ENCODE measurements at places on chromosomes 11 and 22.
A peak's percentile ranks its signal among the peaks of the same experiment; 100 is the strongest.

- DNase-seq, result no peak
Observed at GRCh38 chr22:39428597-39429071, 28.2 kb upstream of the MGAT3 start.

- no peak for DNase-seq
Observed at GRCh38 chr11:117642396-117642795, 154.6 kb downstream of the DSCAML1 start.

DNA sequence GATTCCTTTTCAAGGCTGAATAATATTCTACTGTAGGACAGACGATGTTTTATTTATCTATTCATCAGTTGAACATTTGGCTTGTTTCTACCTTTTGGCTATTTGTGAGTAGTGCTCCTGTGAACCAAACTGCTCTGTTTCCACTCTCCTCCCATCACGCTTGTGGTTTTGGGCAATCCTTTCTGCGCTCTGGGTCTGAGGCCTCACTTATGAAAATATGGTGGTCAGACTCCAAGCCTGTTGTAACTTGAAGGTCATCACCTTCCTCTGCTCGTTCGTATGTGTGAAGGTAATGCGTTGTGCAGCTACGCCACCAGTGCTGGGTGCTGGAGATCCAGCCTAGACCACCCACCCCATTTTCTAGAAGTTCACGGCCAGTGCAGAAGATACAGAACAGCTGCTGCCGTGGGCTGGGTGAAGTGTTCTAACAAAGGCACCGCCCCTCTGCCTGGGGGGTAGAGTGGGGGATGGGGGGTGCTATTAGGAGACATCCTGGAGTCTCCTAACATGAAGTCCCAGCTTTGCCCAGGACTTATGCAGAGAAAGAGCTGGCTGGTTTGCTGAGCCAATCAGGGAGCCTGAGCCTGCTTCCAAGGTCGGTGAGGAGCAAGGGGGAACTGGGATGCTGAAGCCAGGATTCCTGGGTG is 21.0 kb downstream of the PTPN5 start:
- DNase-seq, result no peak

DNA sequence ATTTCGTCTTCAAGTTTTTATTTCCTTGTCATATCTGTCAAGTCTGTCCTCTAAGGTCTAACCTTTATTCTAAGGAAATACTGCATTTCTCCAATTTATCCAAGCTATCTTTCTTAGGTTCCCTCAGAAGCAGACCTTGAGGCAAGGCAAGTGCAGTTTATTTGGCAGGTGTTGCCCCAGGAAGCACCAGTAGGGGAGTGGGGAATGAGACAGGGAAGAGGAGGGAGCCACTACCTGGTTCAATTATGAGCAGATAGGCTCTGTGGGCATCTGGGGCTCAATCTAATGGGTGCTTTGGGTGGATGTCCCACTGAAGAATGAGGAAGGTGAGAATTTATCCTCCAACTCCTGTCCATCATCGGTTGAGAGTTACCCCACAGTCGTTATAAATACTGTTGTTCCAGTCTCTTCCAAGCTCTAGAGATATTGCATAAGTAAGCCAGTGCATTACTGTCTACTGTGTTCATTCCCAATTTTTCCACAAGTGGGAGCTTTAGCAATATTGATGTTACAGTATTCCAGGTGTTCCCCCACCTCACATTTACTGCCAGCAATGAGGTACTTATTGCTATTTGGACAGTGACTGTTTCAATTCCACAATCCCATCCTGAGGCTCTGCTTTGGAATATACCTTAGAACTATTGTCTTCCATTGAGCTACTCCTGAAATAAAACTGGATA is 154.9 kb upstream of the CEP126 start:
- DNase-seq, result no peak

GRCh38 chr11:46278387-46279125 is 1.1 kb downstream of the CREB3L1 start:
- DNase-seq, result no peak

- DNase-seq, result no peak
Observed at GRCh38 chr11:102368472-102368871, 21.5 kb downstream of the BIRC2 start.

DNA sequence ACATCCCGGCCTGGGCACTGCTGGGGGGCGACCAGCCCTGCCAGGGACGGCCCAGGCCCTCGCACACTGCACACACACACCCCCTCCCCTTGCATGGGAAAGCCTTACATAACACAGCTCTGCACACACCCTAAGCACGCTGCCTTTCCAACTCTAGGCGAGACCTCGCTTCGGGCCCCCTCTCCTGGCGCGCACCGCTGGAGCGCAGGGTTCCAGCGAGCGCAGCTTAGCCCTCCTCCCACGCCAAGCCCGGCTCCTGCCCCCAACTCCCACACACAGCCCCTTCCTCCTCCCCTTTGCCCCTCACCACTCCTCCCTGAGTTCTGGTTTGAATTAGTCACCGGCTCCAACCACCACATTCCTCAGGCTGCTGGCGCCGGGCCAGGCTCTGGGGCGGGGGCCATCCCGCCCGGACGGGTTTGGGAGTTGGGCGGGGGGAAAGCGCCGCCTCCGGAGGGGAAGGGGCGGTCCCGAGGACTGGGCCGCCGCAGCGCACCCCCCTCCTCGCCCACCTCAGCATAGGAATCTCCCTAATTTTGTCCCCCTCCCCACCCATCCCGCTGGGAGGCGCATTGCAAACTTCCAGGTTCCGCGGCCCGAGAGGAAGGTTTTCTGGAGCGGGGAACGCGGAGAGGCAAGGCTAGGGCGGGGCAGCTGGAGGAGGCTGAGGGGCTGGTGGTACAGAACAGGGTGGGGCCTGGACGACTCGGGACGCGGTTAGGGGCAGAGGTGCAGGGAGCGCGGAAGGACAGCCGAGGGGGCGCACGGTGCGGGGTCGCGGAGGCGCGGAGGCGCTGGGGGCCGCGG is 966 bp downstream of the AHNAK start:
- DNase-seq, result peak; percentile 84

GRCh38 chr11:122706291-122707088 is 51.0 kb downstream of the UBASH3B start:
- no peak for DNase-seq

- no peak for DNase-seq
Observed at GRCh38 chr11:112235750-112236390, 9.6 kb downstream of the PTS start.

GRCh38 chr11:92595052-92595451 is 370.4 kb downstream of the FAT3 start:
- no peak for DNase-seq

GRCh38 chr11:87300640-87301380 is 263.1 kb downstream of the TMEM135 start:
- no peak for DNase-seq

- DNase-seq, result no peak
Observed at GRCh38 chr11:82720267-82721065, 13.2 kb downstream of the FAM181B start.

DNA sequence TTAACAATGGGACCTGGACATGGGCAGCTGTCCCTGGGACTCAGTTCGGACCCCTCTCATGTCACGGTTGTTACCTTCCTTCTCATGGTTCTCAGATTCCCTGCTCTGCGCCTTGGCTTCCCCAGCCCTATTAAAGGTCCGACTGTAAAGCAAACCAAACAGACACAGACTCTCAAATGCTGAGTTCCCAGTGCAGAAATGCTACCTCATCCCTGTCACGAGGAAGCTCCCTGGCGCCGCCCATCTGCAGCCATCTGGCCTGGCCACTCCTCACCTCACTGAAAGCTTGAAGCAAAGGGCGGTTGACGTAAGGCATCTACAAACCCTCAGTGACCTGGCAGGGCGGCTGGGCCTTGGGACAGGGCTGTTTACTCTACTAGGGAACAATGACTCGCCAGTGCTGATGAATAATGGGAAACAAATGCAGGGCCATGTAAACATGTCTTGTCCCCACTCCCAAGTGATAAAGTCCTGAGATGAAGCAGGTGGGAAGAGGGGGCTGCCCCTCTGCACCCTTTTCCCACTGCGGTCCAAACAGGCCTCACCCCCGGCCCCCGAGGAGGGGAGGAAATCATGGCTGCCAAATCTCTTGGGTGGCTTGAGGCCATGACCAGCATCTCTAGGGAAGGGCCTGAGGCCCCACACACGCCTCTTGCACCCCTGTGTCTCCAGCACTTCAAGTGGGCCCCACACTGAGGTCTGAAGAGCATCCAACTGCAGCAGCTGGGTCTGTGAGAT is 49.3 kb downstream of the SCUBE1 start:
- peak; percentile 56 for DNase-seq

- DNase-seq, result no peak
Observed at GRCh38 chr22:31621507-31622124, 40.4 kb downstream of the PISD start.

GRCh38 chr22:17562906-17563870 is at the start of gene SLC25A18:
Gene SLC25A18 (plus strand): TSS chr22:17563498. CDS start chr22:17579945, 16,447 bp downstream.
- DNase-seq, result peak; percentile 20

DNA sequence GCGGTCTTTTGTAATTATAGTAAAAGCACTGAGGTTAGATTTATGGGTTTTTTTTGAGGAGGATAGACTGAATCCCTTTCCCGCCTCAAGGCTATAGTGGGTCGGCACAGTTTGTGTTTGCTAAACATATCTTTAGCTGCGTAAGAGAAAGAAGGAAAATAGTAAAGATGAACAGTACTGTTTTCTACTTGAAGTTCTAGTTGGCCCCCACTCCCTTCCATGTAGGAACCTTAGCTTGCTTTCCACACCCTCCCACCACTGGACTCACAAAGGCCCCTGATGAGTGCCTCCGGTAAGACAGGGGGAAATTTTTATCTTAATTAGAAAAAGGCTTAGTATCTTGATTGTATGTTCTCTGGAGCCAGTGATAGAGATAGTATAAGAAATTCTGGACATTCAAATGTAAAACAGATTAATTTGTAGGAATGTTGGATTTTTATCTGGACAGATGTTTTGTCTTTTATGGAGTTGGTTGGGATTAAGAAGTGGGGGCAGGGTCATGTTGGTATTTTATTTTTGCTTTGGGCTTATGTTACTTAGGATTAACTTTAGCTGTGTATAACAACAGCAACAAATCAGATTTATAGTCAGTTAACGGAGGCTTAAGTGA is 49.4 kb downstream of the PTPRJ start:
- DNase-seq, result no peak

DNA sequence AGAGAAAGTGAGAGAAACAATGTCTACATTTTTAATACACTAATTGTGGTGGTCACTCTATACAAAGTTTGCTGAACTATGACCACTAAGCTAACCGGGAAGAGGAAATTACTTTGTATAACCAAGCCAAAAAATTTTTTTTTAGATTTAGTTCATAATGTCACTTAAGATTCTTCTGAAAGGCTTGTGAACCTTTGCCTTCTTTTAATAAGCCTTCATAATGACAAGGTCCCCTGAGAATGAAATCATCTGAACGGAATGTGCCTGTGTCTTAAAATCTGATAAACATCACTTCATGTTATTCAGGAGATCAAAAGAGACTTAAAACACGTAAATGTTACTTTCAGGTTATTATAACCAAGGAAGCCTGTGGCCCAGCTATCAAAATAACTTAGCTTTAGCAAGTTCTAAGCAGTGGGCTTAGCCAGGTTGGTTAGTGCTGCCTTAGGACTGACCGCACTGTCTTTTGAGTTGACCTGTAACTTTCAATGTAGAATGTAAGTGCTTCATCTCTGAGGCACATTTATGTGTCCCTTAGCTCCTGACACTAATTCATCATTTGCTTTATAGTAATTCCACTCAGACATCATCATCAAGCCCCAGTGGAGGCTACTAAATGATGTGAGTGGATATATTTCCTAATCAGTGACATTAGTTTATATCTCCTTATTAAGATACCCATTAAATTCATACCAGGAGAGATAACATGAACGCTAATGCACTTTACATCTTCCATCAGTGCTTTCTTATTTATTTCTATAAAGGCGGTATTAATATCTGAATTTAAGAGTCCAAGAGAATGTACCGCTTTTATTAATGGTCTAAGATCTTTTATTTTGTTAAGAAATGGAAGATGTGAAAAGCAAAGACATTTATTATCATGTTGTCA is 122.5 kb downstream of the WNT11 start:
- no peak for DNase-seq

DNA sequence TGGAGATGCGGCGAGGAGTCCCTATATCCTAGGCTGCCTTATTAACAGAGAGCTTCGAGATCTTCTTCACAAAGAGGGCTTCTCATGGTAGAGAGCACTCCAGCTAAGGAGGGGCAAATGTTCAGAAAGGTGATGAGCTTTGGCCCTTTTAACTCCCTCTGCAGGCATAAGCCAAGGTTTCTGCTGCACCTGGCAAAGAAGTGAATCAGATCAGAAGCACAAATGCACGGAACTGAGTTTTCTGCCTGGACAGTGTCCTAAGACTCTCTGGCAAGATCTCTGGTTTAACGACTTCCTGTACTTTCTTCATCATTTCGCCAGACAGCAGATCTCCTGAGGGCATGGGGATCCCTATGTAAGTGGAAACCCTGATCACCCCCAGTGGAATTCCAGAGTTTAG is 37.2 kb downstream of the POU2AF3 start:
- DNase-seq, result no peak

GRCh38 chr11:132559331-132560036 is 972.8 kb downstream of the OPCML start:
- DNase-seq, result no peak

DNA sequence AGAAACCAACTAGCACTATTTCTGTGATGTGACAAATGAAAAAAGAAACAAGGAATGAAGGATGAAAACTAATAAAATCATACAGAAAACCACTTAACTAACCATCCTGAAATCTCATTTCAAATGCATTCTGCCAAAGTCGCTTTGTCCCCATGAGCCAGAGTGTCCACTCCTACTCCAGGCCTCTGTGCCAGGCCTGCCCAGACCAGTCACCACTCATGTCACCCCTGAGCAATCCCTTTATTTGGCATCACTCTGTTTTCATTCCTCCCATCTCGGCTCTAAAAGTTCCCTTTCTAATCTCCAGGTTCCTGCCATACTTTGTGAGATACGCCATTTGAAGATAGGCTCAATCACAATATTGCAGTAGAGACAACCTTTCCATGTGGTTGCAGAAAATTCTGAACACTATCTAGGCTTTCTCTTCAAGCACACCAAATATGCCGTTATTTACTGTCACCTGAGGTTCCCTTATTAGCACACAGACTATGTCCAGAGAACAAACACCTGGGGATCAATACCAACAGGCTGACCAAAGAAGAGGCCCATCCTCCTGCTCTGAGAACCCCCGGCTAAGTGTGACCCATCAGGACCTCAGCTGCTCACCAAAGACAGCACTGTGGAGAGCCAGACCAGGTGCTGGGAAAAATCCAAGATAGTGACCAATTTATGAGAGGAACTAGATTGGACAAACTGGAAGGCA is 202.4 kb downstream of the LARGE1 start:
- DNase-seq, result no peak

GRCh38 chr22:42190274-42190673 is 59.7 kb upstream of the CYP2D6 start:
- no peak for DNase-seq
